ENCODE measurements at places on chromosomes 3 and 15.

GRCh38 chr3:179450261-179450701, 989 bp downstream of the GNB4 start:
- no peak for DNase-seq

DNA sequence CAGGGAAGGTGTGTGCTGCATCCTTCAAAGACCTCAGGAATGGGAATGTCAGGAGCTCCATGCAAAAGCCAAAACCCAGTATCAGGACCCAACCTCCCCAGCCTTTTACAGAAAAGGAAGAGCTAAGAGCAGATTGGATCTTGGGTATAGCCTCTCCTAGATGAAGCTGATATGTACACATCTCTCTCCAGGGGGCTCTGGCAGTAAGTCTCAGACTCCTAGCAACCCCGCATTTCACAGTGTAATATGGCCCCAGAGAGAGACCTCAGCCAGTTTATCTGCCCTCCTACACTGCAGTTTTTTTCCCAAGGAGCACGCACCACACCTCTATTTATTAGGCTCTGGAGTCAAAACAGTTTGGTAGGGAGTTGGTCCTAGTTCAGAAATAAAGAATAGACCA, 88.2 kb downstream of the RBPMS2 start:
- no peak for DNase-seq

DNA sequence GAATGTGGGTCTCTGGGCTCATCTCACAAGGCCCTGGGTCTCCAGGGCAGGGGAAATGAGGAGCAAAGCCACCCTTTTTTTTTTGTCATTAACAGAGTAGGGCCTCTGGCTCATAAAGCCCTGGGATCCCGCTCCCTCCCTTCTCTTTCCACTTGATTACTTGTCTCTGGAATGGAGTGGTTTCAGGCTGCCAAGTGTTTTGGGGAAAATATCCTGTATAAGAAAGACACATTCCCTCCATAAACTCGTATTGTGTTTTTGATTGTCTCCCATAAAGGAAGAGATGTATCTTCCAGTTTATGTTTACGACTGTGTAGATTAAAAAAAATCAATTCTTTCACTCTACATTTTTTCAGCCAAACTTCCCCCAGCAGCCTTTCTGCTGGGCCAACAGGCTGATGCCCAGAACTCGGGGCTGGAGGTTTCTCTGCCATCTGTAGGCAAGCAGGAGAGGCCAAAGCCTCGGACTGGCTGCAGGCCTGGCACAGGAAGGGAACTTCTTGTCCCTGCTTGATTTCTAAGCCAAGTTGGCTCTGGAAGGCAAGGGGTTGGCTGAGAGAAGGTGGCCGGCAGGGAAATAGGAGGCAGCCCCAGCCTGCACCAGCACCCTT, 49.4 kb upstream of the INSYN1 start:
- DNase-seq, result no peak

DNA sequence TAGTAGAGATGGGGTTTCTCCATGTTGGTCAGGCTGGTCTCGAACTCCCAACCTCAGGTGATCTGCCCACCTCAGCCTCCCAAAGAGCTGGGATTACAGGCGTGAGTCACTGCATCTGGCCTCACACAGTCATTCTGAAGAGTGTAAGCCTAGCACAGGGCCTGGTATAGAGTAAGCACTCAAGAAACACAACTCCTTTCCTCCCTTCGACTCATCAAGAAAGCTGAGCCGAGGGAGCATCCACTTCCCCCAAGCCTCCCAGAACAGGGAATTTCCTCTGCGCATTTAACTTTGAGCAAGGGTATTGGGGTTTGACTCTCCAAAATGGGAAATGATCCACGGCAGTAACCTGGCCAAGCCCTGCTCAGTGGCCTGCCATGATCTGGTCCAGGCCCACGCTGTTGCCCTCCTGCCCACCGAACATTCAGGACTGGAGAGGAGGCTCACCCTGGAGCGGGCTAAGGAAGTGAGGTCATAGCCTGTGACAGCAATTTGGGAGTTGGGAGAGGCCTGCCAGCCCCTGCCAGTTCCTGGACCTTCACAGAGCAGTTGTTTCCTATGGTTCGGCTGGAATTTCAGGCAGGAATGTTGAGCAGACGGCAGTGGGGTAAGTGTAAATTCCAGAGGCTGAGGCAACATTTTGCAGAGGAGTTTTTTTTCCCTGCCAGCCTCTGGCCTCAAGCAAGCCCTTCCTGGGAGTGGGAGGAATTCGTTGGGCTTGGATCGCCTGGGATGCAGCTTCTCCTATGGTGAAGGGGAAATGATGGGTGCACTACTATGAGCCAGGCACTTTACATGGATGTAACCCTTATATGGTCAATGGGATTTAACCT, 21.2 kb upstream of the SMAD3 start:
- DNase-seq, result no peak

DNA sequence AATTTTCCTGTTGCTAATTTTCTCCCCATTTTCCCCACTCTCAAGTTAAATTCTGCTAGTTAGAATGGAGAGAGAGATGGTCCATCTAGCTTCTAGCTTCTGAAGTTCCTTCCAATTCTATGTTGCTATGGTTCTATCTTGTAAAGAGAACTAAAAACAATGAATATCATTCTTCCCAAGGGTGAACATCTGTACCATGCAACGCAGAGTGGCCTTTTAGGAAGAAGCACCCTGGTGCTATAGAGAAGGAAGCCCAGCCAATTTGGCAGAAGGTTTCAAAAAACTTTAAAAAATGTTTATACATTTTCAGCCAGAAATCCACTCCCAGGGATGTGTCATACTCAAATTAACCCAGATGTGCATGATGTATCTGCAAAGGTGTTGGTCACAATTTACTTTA, 149.1 kb downstream of the SEMA6D start:
- DNase-seq, result no peak
